AG04450 (cell line): ENCODE measurements at places on chromosomes 1 and 21.

- no peak for DNase-seq
Observed at GRCh38 chr1:14733048-14733778, 134.7 kb downstream of the KAZN start.

DNA sequence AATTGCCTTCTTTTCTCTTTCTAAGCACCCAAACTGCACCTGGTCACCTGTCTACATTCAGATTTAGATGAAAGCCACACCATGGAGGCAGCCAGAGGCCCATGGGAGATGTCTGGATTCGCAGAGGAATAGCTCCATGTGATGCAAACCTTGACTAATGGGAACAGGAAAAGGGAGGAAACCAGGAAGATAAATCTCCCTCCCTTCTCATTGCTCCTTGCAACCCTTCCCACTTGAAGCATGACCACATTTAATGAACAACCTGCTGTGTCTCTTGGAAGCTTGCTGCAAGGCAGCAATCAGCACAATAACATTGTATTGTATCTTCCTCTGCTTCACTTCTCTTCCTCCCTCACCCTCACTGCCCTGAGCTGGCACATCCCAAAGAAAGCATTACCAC is 42.6 kb upstream of the KLF17 start:
- no peak for DNase-seq

DNA sequence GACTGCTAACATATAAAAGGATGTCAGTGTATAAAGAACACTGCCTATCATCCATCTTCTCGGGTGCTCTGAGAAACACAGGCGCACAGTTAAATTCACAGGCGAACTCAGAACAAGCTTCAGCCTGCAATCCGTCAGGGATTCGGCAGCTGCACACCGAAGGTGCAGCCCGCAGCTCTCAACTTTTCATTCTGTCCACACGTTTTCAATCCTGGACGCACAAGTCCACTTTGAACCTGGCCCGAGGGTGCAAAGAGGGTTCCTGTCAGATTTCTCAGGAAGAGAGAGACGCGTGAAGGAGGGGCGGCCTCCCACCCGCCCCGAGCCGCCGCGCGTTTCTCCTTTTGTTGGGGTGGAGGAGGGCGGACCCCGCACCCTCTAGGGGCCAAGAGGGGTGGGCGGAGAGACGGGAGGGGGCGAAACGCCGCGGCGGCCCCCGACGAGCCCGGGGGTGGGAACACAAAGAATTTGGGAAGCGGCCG is 724 bp downstream of the DOCK7 start:
- no peak for DNase-seq

- no peak for DNase-seq
Observed at GRCh38 chr1:87684194-87684593, 355.5 kb downstream of the LMO4 start.

- no peak for DNase-seq
Observed at GRCh38 chr1:92961896-92962752, 862 bp upstream of the DIPK1A start.

GRCh38 chr1:26761217-26761616 is 26.5 kb upstream of the PIGV start:
- DNase-seq = no peak

GRCh38 chr21:37849506-37850102 is 66.7 kb downstream of the KCNJ6 start:
- DNase-seq = peak; percentile 66

DNA sequence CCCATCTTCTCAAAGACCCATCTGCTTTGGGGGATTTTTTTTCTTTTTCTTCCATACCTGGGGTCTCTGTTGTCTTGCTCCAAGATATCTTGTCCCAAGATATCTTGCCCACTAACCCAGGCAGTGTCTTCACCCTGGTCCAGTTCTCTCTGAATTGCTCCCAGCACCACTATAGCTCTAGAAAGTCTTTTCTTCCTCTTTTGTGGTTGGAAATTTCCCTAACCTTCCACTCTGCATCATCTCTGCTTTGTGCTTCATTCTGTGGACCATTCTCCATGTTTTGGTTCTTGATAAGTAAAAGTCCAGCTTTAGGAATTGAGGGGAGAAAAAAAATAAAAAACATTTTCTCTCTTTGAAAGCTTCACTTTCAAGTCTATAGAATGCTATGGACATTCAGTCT is 20.9 kb downstream of the STYXL2 start:
- no peak for DNase-seq

DNA sequence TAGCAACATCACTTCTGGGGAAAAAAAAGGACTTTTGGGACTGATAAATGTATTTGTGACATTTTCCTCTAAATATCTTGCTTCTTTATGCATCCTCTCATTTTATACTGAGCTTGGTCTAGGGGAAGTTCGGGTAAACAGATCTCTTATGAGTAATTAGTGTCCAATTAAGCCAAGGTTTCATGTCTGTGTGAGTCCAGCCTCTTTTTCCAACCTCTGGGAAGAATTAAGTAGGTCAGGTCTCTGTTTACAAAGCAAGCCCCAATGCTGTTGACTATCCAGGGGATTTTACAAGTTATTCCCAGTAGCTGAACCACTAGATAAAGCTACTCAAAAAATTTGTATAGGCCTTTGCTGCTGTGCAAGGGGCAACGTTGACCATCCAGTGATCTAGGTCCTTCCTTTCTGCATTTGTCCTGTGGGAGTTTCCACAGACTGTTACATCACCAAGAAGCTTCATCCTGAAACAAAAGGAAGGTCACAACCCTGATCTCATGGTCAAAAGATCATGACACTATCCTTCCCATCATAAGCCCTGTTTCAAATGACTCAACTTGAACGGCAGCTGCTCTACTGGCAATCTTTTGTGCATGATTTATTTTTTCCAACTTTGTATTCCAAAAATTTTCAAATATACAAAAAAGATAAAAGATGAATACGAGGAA is 74.3 kb downstream of the ETS2 start:
- no peak for DNase-seq

GRCh38 chr21:15604413-15604812 is 125.4 kb upstream of the USP25 start:
- no peak for DNase-seq

- no peak for DNase-seq
Observed at GRCh38 chr21:32735524-32735923, 7.7 kb upstream of the SYNJ1 start.

GRCh38 chr1:237394281-237394680 is 352.3 kb downstream of the RYR2 start:
- no peak for DNase-seq

DNA sequence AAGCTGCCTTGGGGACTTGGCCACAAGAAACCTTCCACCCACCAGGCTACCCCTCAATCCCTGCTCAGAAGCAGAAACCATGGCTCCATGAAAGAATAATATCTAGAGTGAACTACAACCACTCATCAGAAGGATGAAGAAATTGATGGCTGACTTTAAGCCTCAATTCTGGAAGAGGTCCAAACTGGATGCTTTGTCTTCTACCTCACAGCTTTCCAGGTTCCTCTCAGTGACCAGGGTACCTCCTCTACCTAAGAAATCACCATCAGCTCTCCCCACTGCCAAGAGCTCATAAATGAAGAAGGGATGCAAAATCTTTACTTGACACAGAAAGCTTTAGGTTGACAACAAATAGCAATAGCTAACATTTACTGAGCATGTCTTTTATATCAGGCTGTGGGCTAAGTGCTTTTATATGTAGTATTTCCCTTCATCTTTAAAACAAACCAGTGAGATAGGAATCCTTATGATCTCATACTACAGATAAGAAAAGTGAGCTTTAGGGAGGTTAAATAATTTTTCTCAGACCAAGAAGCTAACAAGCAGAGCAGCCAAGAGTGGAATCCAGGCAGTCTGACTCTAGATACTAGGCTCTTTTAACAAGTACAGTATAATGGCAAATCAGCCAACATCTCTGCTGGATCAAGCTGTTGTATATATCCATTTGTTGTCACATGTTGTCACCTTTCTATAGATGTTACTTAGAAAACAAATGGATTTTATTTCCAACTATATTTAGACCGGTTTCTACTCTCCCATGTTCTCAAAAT is 243.0 kb upstream of the SGIP1 start:
- DNase-seq = no peak

DNA sequence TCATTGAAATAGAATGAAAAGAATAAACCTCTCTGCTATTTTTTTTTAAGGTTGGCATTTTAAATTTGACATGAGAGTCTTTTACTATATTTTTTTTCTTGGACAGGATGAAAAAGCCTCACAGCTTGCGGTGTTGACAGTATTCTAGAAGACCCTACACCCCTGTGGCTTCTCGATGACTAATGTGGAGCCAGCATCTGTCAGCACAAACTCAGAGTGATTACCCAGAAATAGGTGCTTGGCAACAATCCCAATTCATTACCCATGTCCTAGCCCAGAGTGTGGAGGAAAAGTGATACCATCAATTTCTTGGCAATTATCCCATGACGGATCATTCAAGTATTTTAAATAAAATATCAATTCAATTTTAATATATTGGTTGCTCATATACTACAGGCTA is 186.8 kb upstream of the MAP1LC3C start:
- no peak for DNase-seq

- no peak for DNase-seq
Observed at GRCh38 chr1:53735261-53735660, 3.7 kb downstream of the GLIS1 start.

- no peak for DNase-seq
Observed at GRCh38 chr1:66402194-66402593, 131.8 kb upstream of the SGIP1 start.

DNA sequence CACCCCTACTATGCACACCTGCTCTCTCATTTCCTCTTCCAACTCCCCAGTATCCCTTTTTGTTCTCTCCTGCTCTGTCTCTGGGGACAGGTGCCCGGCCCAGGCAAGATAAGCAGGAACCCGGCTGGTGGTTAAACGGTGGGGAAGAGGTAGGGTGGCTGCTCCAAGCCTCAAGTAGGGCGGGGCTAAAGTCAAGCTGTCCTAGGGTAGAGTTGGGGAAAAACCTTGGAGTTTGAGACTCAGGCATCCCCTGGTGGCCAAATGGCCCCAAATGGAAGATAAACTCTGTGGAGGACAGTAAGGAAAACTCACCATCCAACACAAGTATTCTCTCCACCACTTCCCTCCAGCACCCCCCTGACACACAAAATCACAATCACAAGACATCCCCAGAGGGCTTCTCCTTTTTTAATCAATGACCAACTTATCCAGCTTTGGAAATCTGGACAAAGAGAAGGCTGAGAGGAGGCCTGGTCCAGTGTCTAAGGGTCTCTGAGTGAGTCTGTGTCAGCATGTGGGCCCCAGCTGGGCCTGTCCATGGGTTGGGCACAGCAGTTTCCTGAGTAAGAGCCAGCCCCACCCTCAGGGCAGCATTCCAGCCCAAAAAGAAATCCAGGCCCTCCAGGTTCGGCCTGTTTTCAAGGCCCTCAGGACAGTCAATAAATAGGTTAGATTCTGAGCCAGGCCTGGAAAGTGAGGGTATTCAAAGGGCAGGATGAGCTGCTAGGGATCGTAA is 9.8 kb downstream of the POMGNT1 start:
- no peak for DNase-seq

DNA sequence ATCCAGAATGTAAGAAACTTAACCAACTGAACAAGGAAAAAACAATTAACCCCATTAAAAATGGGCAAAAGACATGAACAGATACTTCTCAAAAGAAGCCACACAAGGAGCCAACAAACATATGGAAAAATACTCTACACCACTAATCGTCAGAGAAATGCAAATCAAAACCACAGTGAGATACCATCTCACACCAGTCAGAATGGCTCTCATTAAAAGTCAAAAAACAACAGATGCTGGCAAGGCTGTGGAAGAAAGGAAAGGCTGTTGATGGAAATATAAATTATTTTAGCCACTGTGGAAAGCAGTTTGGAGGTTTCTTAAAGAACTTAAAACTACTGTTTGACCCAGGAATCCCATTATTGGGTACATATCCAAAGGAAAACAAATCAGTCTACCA is 51.2 kb downstream of the RGS4 start:
- DNase-seq = no peak

- DNase-seq = no peak
Observed at GRCh38 chr1:111631502-111631901, 11.9 kb downstream of the RAP1A start.

DNA sequence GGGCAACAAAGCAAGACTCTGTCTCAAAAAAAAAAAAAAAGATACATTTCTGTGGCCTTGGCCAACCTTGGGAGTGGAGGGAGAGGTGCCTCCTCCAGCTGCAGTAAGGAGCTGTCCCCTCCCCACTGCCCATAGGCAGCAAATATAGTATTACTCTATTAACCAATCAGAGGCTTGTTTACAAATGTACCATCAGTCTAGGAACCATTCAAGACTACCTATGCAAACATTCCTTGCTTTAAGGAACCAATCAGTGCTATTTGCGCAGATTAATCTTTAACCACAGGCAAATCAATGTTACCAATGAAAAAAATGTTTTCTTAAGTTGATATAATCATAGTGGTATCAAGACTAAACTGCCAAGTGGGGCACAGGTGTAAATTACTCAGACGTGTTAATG is 1.1 kb downstream of the CELA2A start:
- no peak for DNase-seq

DNA sequence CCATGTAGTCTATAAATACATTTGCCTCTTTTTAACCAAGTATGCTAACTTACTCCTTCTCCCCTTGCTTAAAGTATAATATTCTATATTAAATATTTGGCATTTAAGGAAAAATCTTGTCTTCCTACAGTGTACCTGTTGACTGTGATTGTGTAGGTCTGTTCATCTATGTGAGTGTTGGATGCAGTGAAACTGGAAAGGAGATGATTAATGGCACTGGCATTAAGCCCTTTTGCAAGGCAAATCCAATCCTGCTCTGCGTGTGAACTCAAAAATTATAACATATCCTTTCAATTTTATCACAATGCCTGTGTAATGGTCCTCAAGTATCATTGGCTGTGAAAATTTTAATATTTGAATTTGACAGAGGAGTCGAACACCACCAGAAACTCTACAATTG is 565.0 kb downstream of the KCNT2 start:
- no peak for DNase-seq

DNA sequence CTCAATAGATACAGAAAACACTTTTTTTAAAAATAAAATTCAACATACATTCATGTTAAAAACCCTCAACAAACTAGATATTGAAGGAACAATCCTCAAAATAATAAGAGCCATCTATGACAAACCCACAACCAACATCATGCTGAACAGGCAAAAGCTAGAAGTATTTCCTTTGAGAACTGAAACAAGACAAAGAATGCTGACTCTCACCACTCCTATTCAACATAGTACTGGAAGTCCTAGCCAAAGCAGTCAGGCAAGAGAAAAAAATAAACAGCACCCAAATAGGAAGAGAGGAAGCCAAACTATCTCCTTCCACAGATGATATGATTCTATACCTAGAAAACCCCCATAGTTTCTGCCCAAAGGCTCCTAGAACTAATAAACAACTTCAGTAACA is 46.2 kb upstream of the IVNS1ABP start:
- DNase-seq = no peak

DNA sequence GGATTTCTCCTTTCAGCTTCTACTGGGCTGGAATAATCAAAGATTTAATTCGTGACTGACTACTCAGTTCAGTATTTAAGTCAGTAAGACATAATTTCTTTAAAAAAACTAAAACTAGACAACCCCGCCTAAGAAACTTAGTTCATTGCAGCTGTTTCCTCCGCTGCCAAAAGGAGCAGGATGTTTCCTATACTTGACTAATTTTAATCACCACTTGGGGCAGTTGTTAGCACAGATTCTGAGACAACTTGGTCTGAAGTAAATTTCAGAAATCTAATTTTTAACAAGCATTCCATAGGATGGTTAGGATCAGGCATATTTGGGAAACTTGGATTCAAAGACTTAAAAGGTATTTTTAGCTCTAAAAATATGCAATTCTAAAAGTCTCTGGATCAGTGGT is 34.0 kb downstream of the EPRS1 start:
- DNase-seq = no peak
